ENCODE measurements at places on chromosomes 4 and X. TPM values are rescaled to one million over a fixed set of nuclear protein-coding genes. Genes with fewer than 3 reads are reported as not detected.

DNA sequence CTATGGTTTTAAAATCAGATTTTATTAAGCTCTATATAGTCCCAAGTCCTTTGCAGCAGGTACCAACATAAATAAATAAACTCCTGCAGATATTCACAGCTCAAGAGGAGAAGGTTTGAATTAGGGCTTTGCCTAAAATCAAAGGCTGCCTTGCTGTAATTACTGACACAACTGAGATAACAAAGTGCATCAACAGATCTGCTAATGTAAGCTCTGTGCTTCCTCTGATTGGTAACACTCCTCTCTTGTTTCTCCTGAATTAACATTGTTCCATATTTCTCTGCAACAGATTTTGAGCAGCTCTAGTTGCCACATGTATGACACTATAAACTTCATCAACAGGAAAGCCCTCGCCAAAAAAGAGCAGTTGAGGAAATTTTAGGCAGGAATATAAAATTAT, 193.6 kb downstream of the SLC39A8 start:
- H3K27ac ChIP-seq, result no peak overlapping the region
- H3K36me3 ChIP-seq, result no peaks in the 10 kb centered on the region
- DNase-seq, result no peak
- H3K4me3 ChIP-seq, result no peak overlapping the region
- no peaks in the 10 kb centered on the region for H3K4me1 ChIP-seq
- H3K27me3 ChIP-seq, result no peaks in the 10 kb centered on the region

DNA sequence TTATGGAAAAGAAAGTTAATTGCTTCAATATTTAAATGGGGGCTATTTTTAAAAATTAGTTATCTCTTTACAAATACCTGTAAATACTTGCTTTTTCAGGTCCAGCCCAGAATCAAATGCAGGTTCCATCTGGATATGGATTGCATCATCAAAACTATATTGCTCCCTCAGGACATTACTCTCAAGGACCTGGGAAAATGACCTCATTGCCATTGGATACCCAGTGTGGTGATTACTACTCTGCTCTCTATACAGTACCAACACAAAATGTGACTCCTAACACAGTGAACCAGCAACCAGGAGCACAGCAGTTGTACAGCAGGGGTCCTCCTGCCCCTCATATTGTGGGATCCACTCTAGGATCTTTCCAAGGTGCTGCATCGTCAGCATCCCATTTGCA, 29.2 kb downstream of the SEC24B start:
- no peaks in the 10 kb centered on the region for H3K27me3 ChIP-seq
- no peak for DNase-seq
- H3K4me3 ChIP-seq, result no peak overlapping the region
- H3K27ac ChIP-seq, result no peak overlapping the region
- H3K4me1 ChIP-seq, result no peaks in the 10 kb centered on the region

- H3K4me3 ChIP-seq, result no peak overlapping the region
- no peaks in the 10 kb centered on the region for H3K27me3 ChIP-seq
- H3K36me3 ChIP-seq, result no peaks in the 10 kb centered on the region
- no peak for DNase-seq
- no peaks in the 10 kb centered on the region for H3K4me1 ChIP-seq
Measured at GRCh38 chrX:106247162-106247561, 79.1 kb downstream of the PWWP3B start.

GRCh38 chr4:134201216-134202161, at the start of gene PABPC4L:
PABPC4L (minus strand) TSS chr4:134201789; CDS start chr4:134201019, 770 bp downstream.
- H3K4me1 ChIP-seq, result peaks cover 23% of the 10 kb centered on the region
- peak; percentile 29 for DNase-seq
- H3K36me3 ChIP-seq, result peaks cover 9% of the 10 kb centered on the region
- H3K4me3 ChIP-seq, result peak within 1 kb of the TSS; percentile 82
- no peaks in the 10 kb centered on the region for H3K27me3 ChIP-seq

- no peaks in the 10 kb centered on the region for H3K4me1 ChIP-seq
- no peaks in the 10 kb centered on the region for H3K36me3 ChIP-seq
- H3K27me3 ChIP-seq, result no peaks in the 10 kb centered on the region
- no peak for DNase-seq
Measured at GRCh38 chrX:139167282-139167681, 363.3 kb upstream of the F9 start.

DNA sequence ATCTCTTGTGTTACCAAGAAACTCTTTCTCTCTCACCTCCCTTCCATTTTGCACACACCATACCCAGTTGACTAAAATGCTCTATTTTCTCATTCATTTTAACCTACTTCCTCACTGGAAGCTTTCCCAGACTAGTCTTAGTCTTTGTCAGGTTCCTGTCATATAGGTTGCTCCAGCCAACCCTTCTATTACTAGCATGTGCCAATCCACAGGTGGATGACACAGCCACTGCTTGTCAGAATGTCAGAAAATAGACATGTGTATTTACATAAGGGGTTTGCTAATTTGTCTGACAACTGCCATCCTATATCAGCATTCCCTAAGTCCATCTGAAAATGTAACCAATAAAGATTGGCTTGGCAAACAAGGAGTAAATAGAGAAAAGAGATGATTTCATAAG, 239.2 kb upstream of the SMIM31 start:
- H3K4me1 ChIP-seq, result no peaks in the 10 kb centered on the region
- no peaks in the 10 kb centered on the region for H3K27me3 ChIP-seq
- H3K27ac ChIP-seq, result no peak overlapping the region
- no peak for DNase-seq
- H3K36me3 ChIP-seq, result no peaks in the 10 kb centered on the region

- H3K27me3 ChIP-seq, result no peaks in the 10 kb centered on the region
- no peak overlapping the region for H3K4me3 ChIP-seq
- no peaks in the 10 kb centered on the region for H3K4me1 ChIP-seq
- no peaks in the 10 kb centered on the region for H3K36me3 ChIP-seq
- H3K27ac ChIP-seq, result no peak overlapping the region
- no peak for DNase-seq
Measured at GRCh38 chrX:128929271-128930057, 593.8 kb downstream of the SMARCA1 start.

GRCh38 chr4:112765317-112765974, 128.5 kb downstream of the LARP7 start:
- H3K36me3 ChIP-seq, result no peaks in the 10 kb centered on the region
- H3K4me1 ChIP-seq, result peaks cover 6% of the 10 kb centered on the region
- no peak overlapping the region for H3K4me3 ChIP-seq
- H3K27me3 ChIP-seq, result peaks cover 2% of the 10 kb centered on the region

GRCh38 chr4:122625156-122625555, 4.3 kb upstream of the IL21 start:
- peaks cover 22% of the 10 kb centered on the region for H3K27me3 ChIP-seq
- no peaks in the 10 kb centered on the region for H3K4me1 ChIP-seq
- no peak overlapping the region for H3K27ac ChIP-seq
- H3K36me3 ChIP-seq, result no peaks in the 10 kb centered on the region

DNA sequence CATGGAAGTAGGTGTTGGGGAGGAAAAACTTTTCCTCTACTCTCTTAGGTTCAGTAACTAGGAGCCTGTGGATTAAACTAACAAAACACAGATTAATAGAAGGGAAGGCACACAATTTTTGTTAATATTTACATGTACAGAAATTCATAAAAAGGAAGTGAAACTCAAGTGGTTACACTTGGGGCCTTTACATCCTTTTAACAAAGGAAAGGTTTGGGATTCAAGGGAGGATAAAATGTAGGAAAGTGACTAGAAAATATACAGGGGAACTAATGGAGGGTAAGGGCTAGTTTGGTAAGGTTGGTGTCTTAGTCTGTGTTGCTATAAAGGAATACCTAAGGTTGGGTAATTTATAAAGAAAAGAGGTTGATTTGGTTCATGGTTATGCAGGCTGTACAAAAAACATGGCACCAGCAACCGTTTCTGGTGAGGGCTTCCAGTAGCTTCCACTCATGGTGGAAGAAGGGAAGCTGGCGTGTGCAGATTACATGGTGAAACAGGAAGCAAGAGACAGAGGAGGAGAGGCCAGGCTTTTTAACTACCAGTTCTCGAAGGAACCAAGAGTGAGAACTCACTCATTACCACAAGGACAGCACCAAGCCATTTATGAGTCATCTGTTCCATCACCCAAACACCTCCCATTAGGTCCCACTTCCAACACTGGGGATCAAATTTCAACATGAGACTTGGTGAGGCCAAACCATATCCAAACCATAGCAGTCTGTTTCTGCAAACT, 124.4 kb downstream of the CHRDL1 start:
- H3K27ac ChIP-seq, result no peak overlapping the region
- H3K4me1 ChIP-seq, result no peaks in the 10 kb centered on the region
- peak; percentile 1 for DNase-seq
- peaks cover 3% of the 10 kb centered on the region for H3K27me3 ChIP-seq

GRCh38 chr4:176289561-176289960, 20.5 kb upstream of the ASB5 start:
- no peaks in the 10 kb centered on the region for H3K36me3 ChIP-seq
- no peak for DNase-seq
- H3K4me1 ChIP-seq, result no peaks in the 10 kb centered on the region
- no peak overlapping the region for H3K4me3 ChIP-seq

DNA sequence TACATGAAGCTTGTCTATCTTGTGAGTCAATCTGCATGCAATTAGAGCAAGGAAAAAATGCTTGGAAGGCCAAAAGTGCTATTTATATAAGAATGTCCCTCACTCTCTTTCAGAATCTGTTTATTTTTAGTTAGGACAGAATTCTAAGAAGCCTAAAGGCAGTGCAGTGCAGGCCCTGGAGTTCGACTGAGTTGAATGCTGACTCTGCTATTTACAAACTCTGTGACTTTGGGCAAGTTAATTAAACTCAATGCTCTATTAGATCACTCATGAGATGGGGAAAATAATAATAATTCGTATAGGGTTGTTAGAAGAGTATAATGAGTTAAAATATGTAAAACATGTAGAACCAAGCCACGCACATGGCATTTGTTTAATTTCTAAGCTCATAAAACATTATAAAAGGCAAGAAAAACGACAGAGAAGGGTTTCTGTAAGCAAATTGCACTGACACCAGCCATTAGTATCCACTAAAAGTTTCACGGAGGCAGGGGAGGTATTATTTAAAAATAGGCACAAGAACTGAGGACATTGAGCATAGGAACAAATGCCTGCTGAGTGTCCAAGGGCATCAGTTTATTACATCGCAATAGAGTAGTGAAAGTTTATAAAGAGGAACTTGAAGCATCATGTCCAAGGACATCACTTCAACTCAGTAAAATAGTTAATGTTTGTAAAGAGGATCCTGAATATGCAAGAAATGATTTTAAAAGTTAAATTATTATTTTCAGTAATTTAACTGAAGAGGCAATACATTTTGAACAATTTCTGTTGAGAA, 115.0 kb upstream of the INPP4B start:
- no peaks in the 10 kb centered on the region for H3K36me3 ChIP-seq
- no peaks in the 10 kb centered on the region for H3K4me1 ChIP-seq
- peaks cover 13% of the 10 kb centered on the region for H3K27me3 ChIP-seq
- no peak overlapping the region for H3K4me3 ChIP-seq
- DNase-seq, result no peak

- H3K36me3 ChIP-seq, result no peaks in the 10 kb centered on the region
- H3K4me3 ChIP-seq, result no peak overlapping the region
- no peak overlapping the region for H3K27ac ChIP-seq
- H3K4me1 ChIP-seq, result peaks cover 36% of the 10 kb centered on the region
Measured at GRCh38 chr4:68465058-68465457, 17.8 kb downstream of the TMPRSS11E start.

DNA sequence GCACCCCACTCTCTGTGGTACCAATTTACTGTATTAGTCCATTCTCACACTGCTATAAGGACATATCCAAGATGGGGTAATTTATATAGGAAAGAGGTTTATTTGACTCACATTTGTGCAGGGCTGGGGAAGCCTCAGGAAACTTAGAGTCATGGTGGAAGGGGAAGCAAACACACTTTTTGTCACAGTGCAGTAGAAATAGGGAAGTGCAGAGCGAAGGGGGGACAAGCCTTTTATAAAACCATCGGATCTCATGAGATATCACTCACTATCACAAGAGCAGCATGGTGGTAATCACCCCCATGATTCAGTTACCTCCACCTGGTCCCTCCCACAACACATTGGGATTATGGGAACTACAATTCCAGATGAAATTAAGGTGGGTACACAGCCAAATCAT, 766.9 kb upstream of the PCDH10 start:
- H3K27me3 ChIP-seq, result peaks cover 4% of the 10 kb centered on the region
- H3K36me3 ChIP-seq, result no peaks in the 10 kb centered on the region
- DNase-seq, result no peak
- H3K4me1 ChIP-seq, result peaks cover 13% of the 10 kb centered on the region

DNA sequence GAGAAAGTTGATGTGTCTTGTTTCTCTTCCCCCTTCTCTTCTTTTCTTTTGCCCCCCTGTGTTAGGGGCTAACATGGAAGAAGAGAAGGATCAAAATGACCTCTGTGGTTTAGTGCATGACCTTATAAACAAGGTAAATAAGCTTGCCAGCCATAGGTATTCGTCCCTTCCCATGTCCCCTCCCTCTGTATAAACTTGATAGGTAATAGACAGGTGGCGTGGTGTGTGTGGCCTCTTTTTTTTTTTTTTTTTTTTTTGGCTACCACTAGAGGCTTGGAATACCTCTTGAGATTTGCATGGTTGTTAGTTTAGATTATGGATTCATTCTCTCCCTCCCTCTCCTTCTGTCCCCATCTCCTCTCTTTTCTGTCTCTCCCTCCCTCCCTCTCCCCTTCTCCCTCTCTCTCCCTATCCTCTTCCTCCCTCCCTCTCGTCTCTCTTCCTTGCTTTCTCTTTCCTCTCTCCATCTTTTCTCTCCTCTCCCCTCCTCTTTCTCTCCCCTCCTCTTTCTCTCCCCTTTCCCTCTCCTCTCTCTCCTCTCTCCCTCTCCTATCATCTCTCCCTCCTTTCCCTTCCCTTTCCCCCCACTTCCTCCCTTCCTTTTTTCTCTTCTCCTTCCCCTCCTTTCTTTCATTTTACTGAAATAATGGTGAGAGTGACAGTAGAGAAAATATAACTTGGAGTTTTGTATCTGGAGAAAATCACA, 134.4 kb downstream of the AFF1 start:
- DNase-seq, result no peak
- H3K4me1 ChIP-seq, result peaks cover 25% of the 10 kb centered on the region
- H3K27me3 ChIP-seq, result no peaks in the 10 kb centered on the region

GRCh38 chr4:6371271-6371670, 101.1 kb downstream of the PPP2R2C start:
- H3K27ac ChIP-seq, result no peak overlapping the region
- no peaks in the 10 kb centered on the region for H3K36me3 ChIP-seq
- peaks cover 51% of the 10 kb centered on the region for H3K27me3 ChIP-seq
- DNase-seq, result no peak

GRCh38 chrX:96707804-96708203, 23.2 kb downstream of the DIAPH2 start:
- peaks cover 48% of the 10 kb centered on the region for H3K4me1 ChIP-seq
- peaks cover 5% of the 10 kb centered on the region for H3K36me3 ChIP-seq
- no peak for DNase-seq
- H3K27me3 ChIP-seq, result no peaks in the 10 kb centered on the region

GRCh38 chrX:42673301-42673810, 104.6 kb downstream of the PPP1R2C start:
- no peaks in the 10 kb centered on the region for H3K27me3 ChIP-seq
- H3K36me3 ChIP-seq, result no peaks in the 10 kb centered on the region
- DNase-seq, result no peak
- H3K27ac ChIP-seq, result no peak overlapping the region
- no peaks in the 10 kb centered on the region for H3K4me1 ChIP-seq
- no peak overlapping the region for H3K4me3 ChIP-seq

Gene LPAR4
- total RNA-seq, result not detected

Gene TBC1D9
- 16.3 TPM for total RNA-seq

Gene BBS12
- total RNA-seq, result 3.0 TPM

Gene CDX4
- not detected for total RNA-seq

Gene MTNR1A
- total RNA-seq, result not detected

Gene ZXDA
- 2.8 TPM for total RNA-seq

Gene RTL5
- total RNA-seq, result 1.7 TPM

Gene FSTL5
- total RNA-seq, result not detected

Gene SEC24D
- total RNA-seq, result 181 TPM

Gene PPP1R2C
- not detected for total RNA-seq

All from HFFc6 (cell line).